NCI-H2107 (cell line): ENCODE measurements at places on chromosomes 13 and 19.

GRCh38 chr13:60174113-60174512, 10.4 kb upstream of the DIAPH3 start:
- no peak for DNase-seq

- no peak for DNase-seq
These were observed 10.3 kb downstream of the C19orf81 start for GRCh38 chr19:50659318-50660087.

- DNase-seq = peak; percentile 15
These were observed 348.3 kb downstream of the LIG4 start for GRCh38 chr13:107866941-107867623.

DNA sequence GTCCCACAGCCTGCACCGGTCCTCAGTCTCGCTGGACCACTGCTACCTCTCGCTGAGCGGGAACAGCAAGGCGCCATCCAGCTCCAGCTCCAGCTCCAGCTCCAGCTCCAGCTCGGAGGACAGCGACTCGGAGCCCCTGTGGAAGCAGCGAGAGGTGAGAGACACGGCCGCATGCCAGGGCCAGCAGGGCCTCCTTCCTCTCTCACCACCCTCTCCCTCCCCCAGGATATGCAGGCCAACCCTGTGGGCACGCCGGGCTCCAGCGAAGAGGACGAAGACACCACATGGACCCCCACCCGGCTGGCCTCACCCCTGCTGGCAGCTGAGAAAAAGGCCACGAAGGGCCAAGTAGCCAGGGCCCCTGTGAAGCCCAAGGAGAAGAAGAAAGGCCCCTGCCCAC, 7.3 kb downstream of the SIX5 start:
- DNase-seq = no peak

DNA sequence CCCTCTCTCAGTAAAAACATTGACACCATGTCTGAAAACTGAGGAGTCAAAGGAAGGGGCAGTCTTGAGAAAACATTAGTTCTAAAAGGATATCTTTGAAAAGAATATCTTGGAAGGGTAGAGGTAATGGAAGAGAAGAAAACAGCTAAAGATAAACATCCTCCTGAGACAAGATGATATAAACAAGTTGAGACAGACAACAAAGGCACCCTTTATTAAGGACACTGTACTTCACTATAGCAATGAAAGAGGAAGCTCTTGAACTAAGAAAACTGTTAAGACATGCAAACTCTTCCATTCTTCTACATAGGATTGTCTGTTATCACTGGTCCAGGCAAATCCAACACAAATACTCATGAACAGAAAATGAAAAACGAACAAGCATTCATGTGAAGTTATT, 46.3 kb downstream of the MTMR6 start:
- no peak for DNase-seq

- no peak for DNase-seq
These were observed 141.2 kb downstream of the SPRY2 start for GRCh38 chr13:80199585-80200292.

- DNase-seq = no peak
These were observed 198.6 kb downstream of the OXGR1 start for GRCh38 chr13:96795670-96796069.

- DNase-seq = no peak
These were observed 527 bp downstream of the KLK6 start for GRCh38 chr19:50968716-50969412.

GRCh38 chr19:56071151-56071550, 49.9 kb downstream of the ZNF787 start:
- no peak for DNase-seq

DNA sequence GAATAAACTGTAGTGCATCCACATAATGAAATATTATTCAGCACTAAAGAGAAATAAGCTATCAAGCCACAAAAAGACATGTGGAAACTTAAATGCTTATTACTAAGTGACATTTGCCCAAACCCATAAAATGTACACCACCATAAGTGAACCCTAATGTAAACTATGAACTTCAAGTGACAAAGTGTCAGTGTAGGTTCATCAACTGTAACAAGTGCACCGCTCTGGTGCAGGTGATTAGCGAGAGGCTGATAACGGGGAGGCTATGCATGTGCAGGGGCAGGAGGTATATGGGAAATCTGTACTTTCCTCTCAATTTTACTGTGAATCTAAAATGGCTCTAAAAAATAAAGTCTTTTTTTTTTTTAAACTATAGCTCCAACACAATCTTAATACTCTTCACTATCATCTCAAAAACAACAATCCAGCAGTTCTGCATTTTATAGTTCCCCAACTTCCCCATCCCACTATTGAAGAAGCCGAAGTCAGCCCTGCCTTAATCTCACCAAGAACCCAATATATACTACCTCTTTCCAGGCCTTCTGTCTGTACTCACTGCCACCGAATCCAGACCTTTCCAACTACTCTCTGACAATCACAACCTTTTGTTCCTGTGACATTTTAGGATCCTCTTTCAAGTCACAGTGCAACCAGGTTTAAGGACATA, 22.6 kb downstream of the ELF1 start:
- no peak for DNase-seq

DNA sequence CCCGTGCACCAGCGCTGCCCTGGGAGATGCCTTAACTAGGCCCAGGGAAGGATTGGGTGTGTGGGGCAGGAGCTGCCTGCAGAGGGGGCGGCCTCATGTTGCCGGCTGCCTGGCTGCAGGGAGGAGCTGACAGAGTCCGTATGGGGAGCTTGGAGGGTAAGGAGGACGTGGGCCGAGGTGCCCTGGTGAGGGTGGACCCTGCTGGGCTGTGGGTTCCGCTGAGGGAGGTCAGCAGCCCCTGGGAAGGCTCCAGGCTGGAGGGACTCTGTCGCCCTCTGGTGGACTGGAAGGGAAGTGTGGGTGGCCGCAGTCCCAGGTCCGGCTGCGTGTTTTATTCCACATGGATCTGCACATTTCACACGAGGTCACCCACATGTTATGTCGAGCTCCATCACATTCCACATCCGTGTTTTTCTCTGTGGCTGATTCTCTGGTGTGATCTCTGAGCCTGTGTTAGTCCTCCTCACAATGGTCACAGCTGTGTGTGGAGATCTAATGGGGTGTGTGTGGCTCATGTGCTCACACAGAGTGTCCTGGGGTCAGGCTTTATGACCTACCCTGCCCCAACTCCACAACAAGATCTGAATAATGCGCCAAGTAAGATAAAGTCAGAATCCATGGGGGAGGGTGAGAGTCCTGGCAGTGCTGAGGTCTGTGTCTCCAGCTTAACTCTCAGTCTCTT, 1.8 kb upstream of the CEACAM8 start:
- no peak for DNase-seq

DNA sequence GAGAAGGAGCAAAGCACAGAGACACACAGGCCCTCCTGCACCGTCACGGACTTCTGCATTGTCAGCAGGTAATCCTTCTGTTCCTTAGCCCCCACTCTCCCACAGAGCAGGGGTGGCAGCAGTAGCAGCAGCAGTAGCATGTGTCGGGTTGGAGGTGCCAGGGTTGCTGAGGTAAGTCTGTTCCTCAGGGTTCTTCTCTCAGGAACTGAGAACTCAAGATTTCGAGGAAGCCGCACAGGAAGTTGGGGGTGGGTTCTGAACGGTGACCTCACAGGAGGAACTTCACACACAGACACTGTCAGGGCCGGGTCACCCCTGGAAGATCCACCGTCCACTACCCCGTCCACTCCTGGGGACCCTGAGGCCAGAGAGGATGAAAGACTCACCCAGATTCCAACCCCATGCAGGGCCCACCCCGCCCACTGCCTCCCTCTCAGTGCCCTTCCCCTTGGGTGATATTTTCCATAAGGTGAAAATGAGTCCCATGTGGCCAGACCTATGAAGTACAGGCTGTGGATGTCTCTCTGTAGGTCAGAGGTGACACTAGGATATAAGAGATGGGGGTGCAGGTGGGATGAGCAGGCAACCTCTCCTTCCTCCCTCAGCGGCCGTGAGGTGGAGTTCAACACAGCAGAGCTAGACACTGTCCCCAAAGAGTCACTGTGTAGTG, at the start of gene SIGLEC12:
TSS of gene SIGLEC12 (minus strand) at position 207 of the 670 bp plus-strand sequence. CDS start at position 140, 67 bp downstream.
- no peak for DNase-seq
